Neuronal stem cell (in vitro differentiated cells): ENCODE measurements at places on chromosomes 6 and 20.

GRCh38 chr6:18022398-18023231, 35.2 kb upstream of the KIF13A start:
- DNase-seq = peak; percentile 88

- DNase-seq = no peak
Observed at GRCh38 chr20:48706116-48706656, 121.6 kb downstream of the PREX1 start.

GRCh38 chr6:29589423-29590048, 4.6 kb downstream of the OR2H2 start:
- DNase-seq = peak; percentile 53

- DNase-seq = no peak
Observed at GRCh38 chr6:56023829-56024228, 148.4 kb upstream of the BMP5 start.

- peak; percentile 65 for DNase-seq
Observed at GRCh38 chr6:111478749-111479148, 4.3 kb downstream of the REV3L start.

GRCh38 chr20:24855848-24856247, 93.2 kb upstream of the CST7 start:
- no peak for DNase-seq

DNA sequence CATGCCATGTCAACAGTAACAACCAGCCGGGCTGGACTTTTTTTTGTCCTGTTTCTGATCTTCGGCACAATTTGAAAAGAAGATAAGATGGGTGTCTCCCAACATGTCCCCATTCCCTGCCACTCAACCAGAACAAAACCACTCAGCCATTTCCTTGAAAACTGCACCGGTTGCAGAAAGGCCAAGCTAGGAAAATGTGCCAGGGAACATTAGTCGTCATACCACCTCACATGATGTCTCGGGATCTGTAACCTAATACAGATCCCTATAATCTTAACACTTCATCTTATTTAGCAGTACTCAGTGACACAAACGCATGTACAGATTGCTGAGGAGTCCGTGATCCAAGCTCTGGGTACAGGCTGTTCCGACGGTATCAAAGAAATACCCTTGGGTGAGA, 46.5 kb downstream of the ALDH8A1 start:
- no peak for DNase-seq

DNA sequence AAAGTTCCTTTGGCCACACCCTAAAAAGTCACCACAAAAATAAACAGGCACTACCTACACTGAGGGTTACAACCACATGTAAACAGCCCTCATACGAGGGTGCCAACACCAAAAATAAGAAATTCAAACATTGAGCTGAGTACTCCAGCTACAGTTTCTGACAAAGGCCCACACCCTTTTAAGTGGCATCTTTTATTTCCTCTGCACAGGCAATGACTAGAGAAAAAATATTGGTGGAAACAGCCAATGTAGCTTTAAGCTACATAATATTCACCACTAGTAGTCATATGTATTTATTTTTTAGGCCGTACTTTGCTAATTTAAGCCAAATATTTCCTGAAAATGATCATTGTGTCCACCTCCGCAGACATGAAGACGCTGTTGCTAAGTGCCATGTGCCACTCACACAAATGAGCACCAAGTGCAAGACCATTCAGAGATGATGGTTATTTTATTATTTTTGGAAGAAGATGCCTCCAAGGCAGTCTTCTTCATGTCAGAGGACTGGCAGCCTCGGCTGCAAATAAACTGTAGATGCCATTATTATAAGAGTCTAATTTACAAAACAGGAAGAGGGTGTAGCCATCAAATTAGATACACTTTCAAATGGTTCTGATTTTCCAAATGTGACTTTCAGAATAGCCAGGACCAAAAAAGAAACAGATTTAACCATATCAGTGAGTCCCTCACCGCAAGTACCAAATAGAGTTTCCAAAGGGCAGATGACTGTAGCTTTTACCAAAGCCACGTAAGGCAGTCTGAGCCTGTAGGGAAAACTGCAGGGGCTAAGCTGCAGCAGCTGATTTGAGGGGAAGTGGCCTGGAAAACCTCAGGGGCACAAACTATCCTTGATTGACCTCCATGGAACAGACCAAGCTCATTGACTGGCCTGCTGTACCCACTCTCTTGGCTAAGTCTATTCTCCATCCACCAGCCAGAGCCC, 13.4 kb downstream of the CYP24A1 start:
- no peak for DNase-seq

DNA sequence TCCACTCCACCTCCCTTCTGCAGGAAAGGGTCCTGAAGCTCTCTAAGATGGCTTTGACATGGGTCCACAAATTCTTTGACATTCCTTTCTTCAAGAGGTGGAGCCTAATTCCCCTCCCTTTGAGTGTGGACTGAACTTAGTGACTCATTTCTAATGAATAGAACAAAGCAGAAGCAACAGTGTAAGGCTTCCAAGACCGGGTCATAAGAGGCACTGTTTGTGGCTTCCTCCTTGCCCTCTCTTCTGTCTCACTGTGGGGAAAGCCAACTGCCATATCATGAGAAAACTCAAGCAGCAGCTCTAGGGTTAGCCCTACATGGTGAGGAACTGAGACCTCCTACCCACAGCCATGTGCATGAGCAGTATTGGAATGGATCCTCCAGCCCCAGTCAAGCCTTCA, 5.9 kb upstream of the CDK5RAP1 start:
- no peak for DNase-seq

DNA sequence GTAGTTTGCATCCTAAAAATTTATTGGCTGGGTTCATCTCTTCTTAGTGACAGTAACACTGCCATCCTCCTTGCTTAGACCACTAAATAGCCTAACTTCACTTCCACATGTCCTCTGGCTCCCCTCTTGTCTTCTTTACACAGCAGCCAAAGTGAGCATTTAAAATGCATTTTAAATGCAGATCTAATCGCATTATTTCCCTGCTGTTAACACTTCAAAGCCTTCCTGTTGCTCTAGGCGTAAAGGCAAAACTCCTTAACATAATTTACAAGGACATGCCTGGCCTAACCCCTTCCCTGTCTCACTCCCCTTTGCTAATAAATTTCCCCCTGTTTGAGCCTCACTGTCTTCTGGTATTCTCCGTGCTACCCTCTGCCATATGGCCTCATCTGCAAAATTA, 26.5 kb downstream of the NKAIN2 start:
- DNase-seq = no peak

DNA sequence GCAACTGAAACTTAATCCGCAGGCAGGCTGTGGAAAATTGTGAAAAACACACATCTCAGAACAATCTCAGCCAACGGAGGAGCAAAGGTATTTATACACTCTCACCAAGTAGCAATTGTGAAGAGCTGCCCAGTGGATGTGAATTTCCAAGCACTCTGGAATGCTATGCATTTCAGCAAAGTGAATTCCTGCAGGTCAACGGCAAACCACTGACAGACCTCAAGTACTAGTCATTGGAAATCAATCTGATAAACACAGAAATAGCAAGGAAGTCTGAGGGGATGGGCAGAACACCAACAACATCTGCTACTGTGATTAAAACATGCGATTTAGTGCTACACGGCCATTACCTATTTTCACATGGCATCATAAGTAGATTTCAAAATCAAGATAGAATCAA, 429.1 kb downstream of the HTR1B start:
- peak; percentile 46 for DNase-seq

GRCh38 chr20:37821696-37822095, 81.2 kb upstream of the VSTM2L start:
- DNase-seq = no peak

- DNase-seq = no peak
Observed at GRCh38 chr6:169786349-169786748, 34.9 kb downstream of the ERMARD start.

DNA sequence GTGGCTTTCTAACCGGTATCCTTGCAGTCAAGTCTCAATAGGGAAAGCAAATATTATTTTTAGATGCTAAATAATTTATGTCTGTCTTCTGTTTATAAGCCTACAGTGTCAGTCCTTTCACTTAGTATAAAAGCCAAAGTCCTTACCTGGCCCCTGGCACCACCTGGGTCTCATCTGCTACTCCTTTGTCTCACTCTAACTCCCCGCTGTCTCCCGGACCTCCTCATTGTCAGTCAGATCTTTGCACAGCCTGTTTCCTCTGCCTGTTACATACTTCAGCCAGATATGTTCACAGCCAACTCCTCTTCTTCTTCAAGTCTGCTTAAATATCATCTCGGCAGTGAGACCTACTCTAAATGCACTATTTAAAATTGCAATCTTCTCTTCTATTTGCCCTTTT, 84.2 kb downstream of the THEMIS start:
- no peak for DNase-seq

- DNase-seq = no peak
Observed at GRCh38 chr6:39037707-39038106, 10.9 kb upstream of the GLP1R start.

DNA sequence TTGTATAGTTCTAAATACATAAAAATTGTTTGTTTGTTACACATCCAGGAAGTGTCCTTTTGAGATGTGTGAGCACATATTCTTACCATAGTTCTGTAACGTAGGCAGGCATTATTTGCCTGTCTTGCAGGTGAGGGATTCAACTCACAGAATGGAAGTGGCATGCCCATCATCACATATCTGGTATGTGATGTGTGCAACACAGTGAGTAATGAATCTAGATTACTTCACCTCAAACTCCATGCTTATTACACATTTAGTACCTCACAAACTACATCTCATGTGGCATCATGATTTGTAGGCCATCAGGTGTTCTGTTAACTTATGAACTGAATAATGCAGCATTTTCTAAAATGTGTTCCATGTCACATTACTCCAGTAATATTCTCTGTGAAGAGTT, 181.6 kb downstream of the PLCB4 start:
- DNase-seq = no peak

DNA sequence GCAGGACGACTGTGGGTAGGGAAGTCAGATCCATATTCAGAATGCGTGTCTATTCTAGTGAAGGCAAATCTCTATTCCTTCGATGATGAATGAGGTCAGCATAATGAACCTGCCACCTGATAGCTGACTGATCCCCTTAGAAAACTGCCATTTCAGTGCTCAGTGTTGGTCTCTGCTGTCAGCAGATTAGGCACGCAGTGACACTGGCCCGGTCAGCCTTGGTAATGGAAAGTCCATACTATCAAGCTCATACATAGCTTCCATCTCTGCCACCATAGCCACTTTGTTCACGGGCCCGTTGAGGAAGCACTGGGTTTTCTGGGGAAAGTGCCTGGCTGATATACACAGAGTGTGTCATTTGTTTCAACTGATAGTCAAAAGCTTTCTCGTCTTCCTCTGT, 54.0 kb downstream of the C6orf52 start:
- no peak for DNase-seq

DNA sequence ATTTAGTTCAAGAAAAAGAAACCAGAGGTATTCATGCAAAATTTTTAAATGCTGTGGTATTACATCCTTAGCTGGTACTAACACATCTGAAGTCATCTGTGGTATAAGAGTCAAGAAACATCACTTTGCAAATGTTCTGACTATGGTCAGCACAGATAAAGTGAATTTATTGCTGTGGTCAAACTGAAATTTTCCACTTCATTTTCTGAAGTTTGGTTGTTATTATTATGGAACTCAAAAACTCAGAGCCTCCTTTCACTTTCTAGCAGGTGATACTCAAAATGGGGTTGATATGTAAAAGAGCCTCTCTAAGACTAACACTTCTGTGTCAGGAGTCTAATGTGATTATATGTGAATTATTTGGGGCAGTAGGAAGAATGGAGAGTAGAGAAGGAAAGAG, 257.8 kb downstream of the RNGTT start:
- DNase-seq = no peak

- no peak for DNase-seq
Observed at GRCh38 chr6:126067073-126067472, 80.7 kb downstream of the TRMT11 start.

DNA sequence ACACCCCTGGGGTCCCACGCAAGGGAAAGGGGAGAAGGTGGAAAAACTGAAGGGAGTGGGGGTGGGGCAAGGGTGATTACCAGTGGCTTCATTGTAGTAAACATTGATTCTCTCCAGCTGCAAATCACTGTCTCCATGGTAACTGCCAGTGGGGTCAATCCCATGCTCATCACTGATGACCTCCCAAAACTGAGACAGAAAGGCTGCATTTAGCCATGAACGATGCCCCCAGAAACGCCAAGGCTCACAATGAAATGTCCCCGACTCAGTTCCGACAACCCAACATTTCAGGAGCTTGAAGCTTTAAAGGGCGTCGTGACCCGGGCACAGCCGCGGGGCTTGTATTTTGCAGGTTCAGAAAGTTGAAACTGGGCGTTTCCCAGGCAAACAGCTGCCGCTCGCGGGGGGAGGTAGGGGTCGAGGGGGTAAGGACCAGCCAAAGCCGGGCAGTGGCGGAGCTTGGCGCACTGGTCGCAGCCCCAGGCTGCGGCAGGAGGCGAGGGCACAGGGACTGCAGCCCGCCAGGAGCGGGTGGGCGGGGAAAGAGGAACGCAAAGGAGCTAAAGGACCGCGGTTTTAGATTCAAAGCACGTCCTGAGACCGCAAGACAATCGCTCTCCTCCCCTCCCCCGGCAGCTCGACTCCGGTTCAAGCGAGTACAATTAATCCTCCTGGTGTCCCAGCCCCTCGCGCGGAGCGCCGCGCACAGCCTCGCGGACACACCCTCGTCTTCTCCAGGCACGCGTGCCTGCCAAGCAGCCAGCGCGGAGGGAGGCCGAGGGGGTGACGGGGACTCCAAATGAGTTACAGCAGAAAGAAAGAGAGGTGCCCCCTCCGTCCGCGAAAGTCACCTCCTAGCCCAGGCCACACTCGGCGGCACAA, 731 bp downstream of the TUBB2B start:
- peak; percentile 71 for DNase-seq

DNA sequence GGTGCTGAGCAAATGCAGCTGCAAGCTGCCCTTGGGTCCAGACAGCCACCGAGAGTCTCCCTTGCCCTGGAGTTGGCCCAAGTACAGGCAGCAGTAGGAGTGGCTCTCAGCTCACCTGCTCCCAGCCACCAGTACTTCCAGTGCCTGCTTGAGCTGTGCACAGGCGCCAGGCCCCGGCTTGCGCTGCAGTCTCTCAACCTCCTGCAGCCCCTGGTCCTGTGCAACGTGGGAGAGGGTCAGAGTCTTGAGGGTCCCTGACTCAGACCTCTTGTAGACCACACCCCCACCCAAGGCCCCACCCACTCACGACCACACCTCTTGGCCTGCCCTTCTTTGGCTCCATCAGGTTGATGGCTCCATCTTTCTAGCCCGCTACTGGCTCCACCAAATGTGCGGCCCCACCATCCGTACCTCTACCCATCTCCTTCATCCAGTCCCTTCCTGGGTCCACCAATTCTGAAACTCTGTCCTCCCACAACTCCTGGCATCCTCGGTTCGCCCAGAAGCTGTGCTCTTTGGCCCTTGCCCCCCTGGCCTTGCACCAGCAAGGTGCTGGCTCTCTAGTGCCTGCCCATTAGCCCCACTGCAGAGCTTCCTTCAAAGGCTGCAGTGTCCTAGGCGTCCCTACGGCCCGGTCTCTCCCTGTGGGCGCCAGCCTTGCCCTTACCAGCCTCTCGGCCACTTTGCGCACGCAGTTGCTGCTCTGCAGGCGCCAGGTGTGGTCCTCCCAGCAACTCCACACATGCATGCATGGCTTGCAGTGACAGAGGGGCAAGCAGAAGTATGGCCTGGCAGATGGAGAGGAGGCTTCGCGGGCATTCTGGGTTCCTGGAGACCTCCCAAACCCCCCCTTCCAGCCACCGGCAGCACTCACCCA, 16.5 kb upstream of the SPAG4 start:
- no peak for DNase-seq

GRCh38 chr6:84763003-84763885, 1.2 kb downstream of the TBX18 start:
- DNase-seq = no peak

GRCh38 chr6:136405420-136406029, 115.9 kb upstream of the BCLAF1 start:
- no peak for DNase-seq

- DNase-seq = no peak
Observed at GRCh38 chr6:169396554-169397163, 143.0 kb upstream of the THBS2 start.
